ENCODE measurements at places on chromosomes 7 and 10. TPM values are rescaled to one million over a fixed set of nuclear protein-coding genes. Genes with fewer than 3 reads are reported as not detected.

- no peaks in the 10 kb centered on the region for H3K36me3 ChIP-seq
- H3K4me1 ChIP-seq: no peaks in the 10 kb centered on the region
- H3K27ac ChIP-seq: no peak overlapping the region
- no peaks in the 10 kb centered on the region for H3K27me3 ChIP-seq
- DNase-seq: no peak
These were observed 219.0 kb downstream of the CCDC3 start for GRCh38 chr10:12782537-12782936.

DNA sequence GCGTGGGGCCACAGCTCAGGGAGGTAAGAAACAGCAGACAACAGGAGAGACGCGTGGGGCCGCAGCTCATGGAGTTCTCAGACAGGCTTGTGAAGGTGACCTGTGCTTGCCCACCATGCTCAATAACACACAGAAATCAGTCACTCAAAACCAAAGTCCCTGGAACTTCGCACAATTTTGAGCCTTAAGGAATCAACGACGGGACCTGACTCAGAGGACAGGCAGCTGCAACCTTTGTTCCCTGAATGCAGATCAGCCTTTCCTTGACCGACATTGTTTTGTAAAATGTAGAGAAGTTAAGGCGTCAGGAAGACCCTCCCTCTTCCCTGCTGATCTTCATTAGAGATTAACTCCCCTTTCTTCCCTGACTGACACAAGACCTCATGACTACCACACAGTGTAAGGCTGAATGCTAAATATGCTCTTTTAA lies 8.5 kb upstream of the KNDC1 start:
- no peak overlapping the region for H3K27ac ChIP-seq
- DNase-seq: peak; percentile 10
- no peaks in the 10 kb centered on the region for H3K27me3 ChIP-seq
- H3K36me3 ChIP-seq: no peaks in the 10 kb centered on the region
- no peak overlapping the region for H3K4me3 ChIP-seq
- H3K4me1 ChIP-seq: no peaks in the 10 kb centered on the region

DNA sequence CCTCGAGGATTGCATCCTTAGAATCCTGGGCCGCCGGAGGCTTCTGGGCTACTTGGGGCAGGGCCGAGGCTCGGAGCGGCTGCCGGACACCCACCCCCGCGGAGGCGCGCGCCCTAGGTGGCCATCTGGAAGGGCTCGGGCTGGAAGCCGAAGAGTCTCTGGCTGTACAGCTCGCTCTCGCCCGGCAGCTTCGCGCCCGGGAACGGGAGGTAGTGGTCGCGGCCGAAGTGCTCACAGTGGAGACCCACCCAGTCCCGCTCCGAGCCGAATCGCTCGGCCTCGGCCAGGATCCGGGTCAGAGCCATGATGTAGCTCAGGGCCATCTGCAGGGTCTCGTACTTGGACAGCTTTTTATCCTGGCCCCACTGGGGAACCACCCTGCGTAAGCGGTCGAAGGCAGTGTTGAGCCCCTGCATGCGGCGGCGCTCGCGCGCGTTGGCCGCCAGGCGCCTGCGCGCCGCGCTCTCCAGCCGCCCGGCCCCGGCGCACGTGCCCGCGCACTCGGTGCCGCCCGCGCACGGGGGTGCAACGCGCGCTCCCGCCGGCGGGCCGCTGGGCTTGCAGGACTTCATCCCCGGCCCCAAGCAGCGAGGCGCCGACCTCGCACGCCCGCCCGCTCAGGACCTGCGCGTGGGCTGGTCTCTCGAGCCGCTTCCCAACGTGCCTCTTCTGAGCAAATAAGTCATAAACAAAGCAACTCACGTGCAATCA lies 652 bp downstream of the ATOH7 start:
- H3K4me1 ChIP-seq: peaks cover 8% of the 10 kb centered on the region
- H3K27me3 ChIP-seq: no peaks in the 10 kb centered on the region
- H3K4me3 ChIP-seq: peak overlapping the region; percentile 38
- peak overlapping the region; percentile 59 for H3K27ac ChIP-seq
- H3K36me3 ChIP-seq: no peaks in the 10 kb centered on the region

DNA sequence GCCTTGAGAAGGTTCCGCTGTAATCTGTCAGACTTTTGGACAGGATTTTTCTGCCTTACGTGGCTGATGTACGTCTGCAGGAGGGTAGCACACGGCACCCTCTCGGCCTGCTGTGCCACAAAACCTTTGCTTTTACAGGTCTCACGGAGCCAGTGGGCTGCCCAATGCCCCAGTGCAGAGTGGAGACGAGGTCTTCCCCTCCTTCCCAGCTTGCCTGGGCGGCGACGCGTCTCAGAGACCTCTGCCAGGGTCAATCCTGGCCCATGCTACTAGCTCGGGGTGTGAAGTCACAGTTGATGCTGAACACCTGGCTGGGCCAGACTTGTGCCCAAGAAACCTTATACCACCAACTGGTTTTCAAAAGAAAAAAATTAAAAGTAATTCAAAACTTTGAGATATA lies 526.4 kb downstream of the DNAJB6 start:
- no peak for DNase-seq
- no peaks in the 10 kb centered on the region for H3K4me1 ChIP-seq
- H3K4me3 ChIP-seq: no peak overlapping the region
- H3K36me3 ChIP-seq: no peaks in the 10 kb centered on the region
- H3K27ac ChIP-seq: no peak overlapping the region

- no peak overlapping the region for H3K4me3 ChIP-seq
- H3K27ac ChIP-seq: no peak overlapping the region
- H3K4me1 ChIP-seq: no peaks in the 10 kb centered on the region
- no peaks in the 10 kb centered on the region for H3K36me3 ChIP-seq
These were observed 127.7 kb upstream of the NOBOX start for GRCh38 chr7:144531181-144531580.

- H3K4me3 ChIP-seq: no peak overlapping the region
- no peak overlapping the region for H3K27ac ChIP-seq
- H3K4me1 ChIP-seq: no peaks in the 10 kb centered on the region
- DNase-seq: no peak
These were observed 32.2 kb downstream of the LRRC72 start for GRCh38 chr7:16558761-16559302.

- DNase-seq: no peak
- H3K27me3 ChIP-seq: no peaks in the 10 kb centered on the region
- H3K27ac ChIP-seq: peak overlapping the region; percentile 17
- no peak overlapping the region for H3K4me3 ChIP-seq
- H3K4me1 ChIP-seq: no peaks in the 10 kb centered on the region
- H3K36me3 ChIP-seq: no peaks in the 10 kb centered on the region
These were observed 29.8 kb downstream of the ITPRIP start for GRCh38 chr10:104308439-104308903.

The SVIL gene
- total RNA-seq: 66.8 TPM

The SPDYE6 gene
- total RNA-seq: not detected

The GPR15LG gene
- total RNA-seq: 35.4 TPM

The FGL2 gene
- total RNA-seq: 27.2 TPM

The GCK gene
- not detected for total RNA-seq
